ENCODE measurements at places on chromosomes 2 and 18.

DNA sequence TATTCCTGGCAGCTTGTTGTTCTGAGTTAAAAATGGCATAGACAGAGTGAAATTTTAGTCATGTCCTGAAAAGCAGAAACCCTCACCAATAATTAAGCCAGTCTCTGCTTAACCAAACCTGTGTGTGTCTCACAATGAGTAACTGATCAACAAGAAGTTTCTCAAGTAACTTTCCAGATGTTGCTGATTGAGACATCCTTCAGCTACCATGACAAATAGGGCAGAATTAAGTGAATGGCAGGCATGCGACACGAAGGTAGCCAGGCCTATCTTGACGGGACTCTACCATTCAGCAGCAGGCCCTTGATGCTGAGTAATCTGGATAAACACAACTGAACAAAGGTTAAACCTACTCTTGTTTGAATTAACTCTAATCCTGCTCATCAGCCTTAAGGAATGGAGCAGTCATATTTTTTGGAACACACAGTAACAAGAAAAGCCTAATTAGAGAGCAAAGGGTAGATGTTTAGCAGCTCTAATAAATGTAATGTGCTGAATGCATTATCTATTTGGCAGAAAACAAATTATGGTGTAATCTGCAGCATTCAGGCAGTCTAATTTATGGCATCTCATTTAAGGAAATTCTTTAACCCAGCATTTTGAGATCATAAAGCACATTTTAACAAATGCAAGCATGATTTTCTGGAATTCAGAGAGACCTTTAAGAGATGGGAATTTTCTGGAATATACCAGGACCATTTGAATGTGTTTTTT lies 159.5 kb upstream of the EPHA4 start:
- DNase-seq, result no peak

GRCh38 chr2:41293491-41293890 lies 754.3 kb upstream of the PKDCC start:
- no peak for DNase-seq

GRCh38 chr2:202052235-202052634 lies 18.6 kb downstream of the FZD7 start:
- DNase-seq, result no peak

DNA sequence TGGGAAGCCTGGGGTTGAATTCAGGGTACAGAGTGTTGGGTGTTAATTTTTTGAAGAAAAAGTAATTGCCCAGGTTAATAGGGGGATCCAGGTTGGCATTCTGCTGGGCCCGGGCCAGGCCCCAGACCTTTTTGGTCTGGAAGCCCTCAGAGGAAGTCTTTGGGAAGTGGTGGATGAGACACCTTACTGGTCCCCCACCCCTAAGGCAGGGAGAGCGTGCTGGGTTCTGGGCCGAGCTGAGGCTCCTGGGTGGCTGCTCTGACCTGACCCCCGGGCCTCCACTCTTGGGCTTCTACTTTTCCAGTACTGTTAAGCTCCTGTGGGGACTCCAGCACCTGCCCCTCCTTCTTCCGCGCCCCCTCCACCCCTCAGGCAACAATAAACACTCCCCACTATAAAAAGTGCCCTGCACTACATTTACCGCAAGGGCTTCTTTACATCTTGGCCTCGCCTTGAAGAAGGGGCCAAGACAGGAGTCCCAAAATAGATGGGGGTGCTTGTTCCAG lies 753 bp upstream of the HOXD3 start:
- DNase-seq, result no peak

- DNase-seq, result no peak
Observed at GRCh38 chr2:189407281-189408209, 33.7 kb upstream of the WDR75 start.

DNA sequence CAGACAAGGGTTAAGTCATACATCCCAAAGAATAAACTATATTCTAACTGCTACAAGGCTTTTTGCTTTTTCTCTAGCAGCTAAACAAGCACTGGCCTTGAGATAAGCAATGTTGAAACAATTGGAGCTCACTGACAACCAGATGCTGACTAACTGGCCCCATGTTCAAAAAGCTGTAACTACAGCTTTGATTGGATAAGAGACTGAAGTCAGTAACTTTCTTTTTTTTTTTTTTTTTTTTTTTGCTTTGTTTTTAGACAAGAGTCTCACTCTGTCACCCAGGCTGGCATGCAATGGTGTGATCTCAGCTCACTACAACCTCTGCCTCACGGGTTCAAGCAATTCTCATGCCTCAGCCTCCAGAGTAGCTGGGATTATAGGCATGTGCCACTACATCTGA lies 45.4 kb upstream of the TMEM163 start:
- no peak for DNase-seq

- DNase-seq, result no peak
Observed at GRCh38 chr2:213199871-213200270, 48.5 kb upstream of the IKZF2 start.

GRCh38 chr2:9232166-9232479 lies 25.5 kb downstream of the ASAP2 start:
- DNase-seq, result no peak
